ENCODE measurements at places on chromosomes 6 and 20. TPM values are rescaled to one million over a fixed set of nuclear protein-coding genes. Genes with fewer than 3 reads are reported as not detected.

Gene XKR7
- not detected for total RNA-seq

Gene OR14J1
- total RNA-seq = not detected

Gene CRYBG1
- 0.56 TPM for total RNA-seq

Gene CALHM5
- total RNA-seq = 0.09 TPM

Gene SLC22A16
- not detected for total RNA-seq

Gene DNAH8
- total RNA-seq = not detected

Gene TFAP2A
- total RNA-seq = 6.3 TPM

Data from A549 treated with AZD2906 at 1 μM for 4 hours (cell line).